NCI-H510A treated with DMSO at 0.1 percent for 48 hours (cell line): ENCODE measurements at places on chromosomes 16 and 17.

DNA sequence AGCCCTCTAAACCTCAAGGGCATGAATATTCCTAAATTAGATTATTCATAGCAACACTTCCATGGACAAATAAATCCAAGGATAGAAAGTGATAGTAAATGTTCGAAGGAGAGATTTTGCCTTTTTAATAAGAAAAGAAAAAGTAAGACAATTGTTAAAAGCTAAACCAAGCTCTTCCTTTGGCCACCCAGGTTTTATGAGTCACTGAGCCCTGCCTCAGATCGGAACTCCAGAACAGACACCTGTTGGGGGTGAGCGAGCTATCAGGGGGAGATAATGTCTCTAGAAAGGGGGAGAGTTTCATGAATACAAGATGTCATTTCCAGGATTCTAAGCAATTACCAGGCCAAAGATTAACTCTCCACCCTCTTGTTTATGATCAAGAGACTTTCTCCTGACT lies 171.4 kb downstream of the ANKFN1 start:
- no peak for DNase-seq

- DNase-seq: no peak
Measured at GRCh38 chr17:41396996-41397660, at the start of gene KRT31. Gene KRT31 (minus strand): TSS chr17:41397608. CDS start chr17:41397539, 69 bp downstream.

- DNase-seq: peak; percentile 43
Measured at GRCh38 chr17:6913608-6914443, 82.0 kb upstream of the ALOX12 start.

- DNase-seq: no peak
Measured at GRCh38 chr16:86337138-86337537, 173.2 kb upstream of the FOXF1 start.

DNA sequence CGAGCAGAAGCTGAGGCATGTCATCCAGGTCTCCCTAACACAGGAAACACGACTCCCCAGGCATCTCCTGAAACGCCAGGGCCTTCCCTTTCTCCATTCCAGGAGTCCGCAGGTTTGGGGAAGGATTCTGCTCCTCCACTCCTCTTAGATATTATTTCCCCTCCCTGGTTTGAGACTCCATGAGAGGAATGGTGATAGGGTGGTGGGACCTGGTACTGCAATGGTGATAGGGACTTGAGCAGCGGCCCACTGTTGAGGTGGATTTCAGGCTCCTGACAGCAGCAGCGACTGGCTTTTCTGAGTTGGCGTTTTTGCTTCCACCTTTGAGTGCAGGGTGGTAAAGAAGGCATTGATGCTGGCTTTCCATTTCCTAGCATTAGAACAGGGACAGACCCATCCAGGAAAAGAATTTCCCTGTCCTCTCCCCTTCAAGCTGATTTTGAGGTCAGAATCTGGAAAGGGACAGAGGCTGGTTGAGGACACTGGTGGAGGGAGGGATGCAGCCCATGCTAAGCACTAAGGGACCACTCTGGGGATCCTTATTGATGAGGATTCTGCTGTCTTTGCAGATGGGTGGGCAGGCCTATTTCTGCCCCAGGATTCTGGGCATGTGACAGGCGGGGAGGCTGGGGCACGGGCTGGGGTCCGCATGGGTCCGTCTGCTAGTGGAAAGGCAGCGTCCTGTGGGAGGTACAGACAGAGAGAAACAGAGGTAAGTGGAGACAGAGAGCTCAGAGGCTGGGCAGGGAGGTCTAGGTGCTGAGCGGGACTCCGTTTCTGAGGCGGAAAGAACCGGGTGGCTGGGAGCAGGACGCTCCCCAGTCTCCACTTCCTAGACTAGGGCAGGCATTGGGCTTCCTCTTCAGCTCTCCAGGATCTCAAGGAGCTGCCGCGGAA lies 1.3 kb upstream of the TBX4 start:
- DNase-seq: no peak
